HFFc6 (cell line): ENCODE measurements at places on chromosomes 1 and 21. TPM values are rescaled to one million over a fixed set of nuclear protein-coding genes. Genes with fewer than 3 reads are reported as not detected.

The CD2 gene
- total RNA-seq = not detected in 3 replicates

- H3K36me3 ChIP-seq = no peaks in the 10 kb centered on the region
- H3K4me1 ChIP-seq = peaks cover 20% of the 10 kb centered on the region
- no peak overlapping the region for H3K27ac ChIP-seq
Observed at GRCh38 chr1:234584420-234584805, 25.6 kb downstream of the IRF2BP2 start.

DNA sequence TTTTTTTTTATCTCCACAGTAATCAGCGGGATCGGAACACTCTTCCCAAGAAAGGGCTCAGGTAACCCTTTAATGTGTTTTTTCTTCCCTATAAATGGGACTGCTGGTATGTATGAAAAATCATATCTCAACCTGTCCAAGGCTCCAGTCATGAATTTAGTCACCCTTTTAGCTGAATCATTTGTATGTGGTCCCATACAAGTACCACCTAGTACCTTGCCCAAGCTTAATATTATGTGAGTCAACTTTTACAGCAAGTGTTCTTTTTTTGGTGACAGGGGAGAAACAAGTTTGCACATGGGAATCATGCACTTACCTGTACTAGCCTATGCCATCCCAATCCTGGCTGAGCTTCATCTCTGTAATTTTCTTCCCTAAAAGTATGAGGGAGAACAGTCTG, 43.7 kb upstream of the IPO9 start:
- H3K4me3 ChIP-seq = no peak overlapping the region
- peaks cover 73% of the 10 kb centered on the region for H3K4me1 ChIP-seq
- no peak for DNase-seq
- H3K27me3 ChIP-seq = peaks cover 4% of the 10 kb centered on the region

The CDCA8 gene
- 20.3 to 40.8 TPM (median 39.4 TPM) in 3 replicates for total RNA-seq

DNA sequence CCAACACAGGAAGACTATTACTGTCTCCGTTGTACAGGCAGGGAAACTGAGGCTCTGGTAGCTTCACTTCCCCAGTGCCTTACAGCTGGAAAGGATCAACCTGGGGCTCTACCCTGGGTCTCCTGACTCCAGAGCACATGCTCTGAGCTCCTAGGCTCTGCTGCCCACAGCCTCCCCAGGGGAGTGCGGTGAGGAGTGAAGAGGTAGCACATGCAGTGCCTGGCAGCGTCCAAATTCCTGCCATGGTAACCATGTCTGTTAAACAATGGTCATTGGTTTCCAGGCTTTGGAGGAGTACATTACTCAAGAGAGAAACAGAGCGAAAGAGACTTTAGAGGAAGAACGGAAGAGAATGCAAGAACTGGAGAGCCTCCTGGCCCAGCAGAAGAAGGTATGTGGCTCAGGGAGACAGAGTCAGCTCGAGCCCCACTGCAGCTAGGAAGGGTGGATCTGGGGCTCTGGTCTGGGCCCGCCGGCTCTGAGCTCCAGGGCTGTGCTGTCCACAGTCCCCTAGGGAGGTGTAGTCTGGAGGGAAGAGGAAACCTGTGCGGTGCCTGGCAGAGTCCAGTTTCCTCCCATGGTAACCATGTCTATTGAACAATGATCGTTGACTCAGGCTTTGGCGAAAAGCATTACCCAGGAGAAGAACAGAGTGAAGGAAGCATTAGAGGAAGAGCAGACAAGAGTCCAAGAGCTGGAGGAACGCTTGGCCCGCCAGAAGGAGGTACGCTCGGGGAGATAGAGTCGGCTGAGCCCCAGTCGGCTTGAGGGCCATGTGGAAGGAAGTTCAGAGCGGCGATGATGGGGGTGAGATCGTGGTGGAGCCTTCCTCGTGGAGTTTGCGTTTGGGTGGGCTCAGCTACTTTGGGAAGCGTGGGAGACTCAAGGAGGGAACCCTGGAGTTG, 64.6 kb upstream of the EFHD2 start:
- no peak overlapping the region for H3K4me3 ChIP-seq
- H3K36me3 ChIP-seq = no peaks in the 10 kb centered on the region
- peaks cover 37% of the 10 kb centered on the region for H3K4me1 ChIP-seq
- H3K27ac ChIP-seq = no peak overlapping the region

The MIGA1 gene
- 18.3 to 23.6 TPM (median 22.6 TPM) in 3 replicates for total RNA-seq

DNA sequence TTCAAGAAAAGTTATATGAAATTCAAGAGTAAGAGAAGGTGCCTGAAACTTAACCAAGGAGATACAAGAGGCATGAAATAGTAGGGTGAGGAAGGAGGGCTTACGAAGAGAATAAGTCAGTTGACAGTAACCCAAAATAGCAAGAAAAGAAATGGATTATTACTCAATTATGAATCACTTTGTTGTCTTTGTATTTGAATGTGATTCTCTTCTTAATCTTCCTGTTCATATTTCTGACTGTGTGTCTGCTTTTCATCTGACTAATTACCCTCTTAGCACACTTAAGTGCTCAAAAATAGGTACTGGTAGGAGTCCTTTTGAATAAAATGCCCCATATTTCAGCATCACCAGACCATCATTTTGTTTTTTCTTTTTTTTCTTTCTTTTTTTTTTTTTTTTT, 39.4 kb downstream of the GLMN start:
- no peaks in the 10 kb centered on the region for H3K27me3 ChIP-seq
- DNase-seq = no peak
- no peak overlapping the region for H3K27ac ChIP-seq
- H3K36me3 ChIP-seq = peaks cover 43% of the 10 kb centered on the region

The RIIAD1 gene
- not detected in 3 replicates for total RNA-seq

The ELAPOR1 gene
- total RNA-seq = 0.95 to 2.6 TPM (median 2.0 TPM) in 3 replicates

GRCh38 chr1:234619794-234620247, 9.8 kb upstream of the IRF2BP2 start:
- peak overlapping the region; percentile 64 for H3K4me3 ChIP-seq
- H3K4me1 ChIP-seq = peaks cover 76% of the 10 kb centered on the region
- no peak for DNase-seq
- no peaks in the 10 kb centered on the region for H3K36me3 ChIP-seq
- H3K27ac ChIP-seq = peak overlapping the region; percentile 95

GRCh38 chr1:221711063-221711577, 30.8 kb downstream of the DUSP10 start:
- H3K27me3 ChIP-seq = peaks cover 2% of the 10 kb centered on the region; the same call in 1 of the 2 replicates
- no peak overlapping the region for H3K4me3 ChIP-seq
- H3K36me3 ChIP-seq = peaks cover 56% of the 10 kb centered on the region
- peaks cover 82% of the 10 kb centered on the region for H3K4me1 ChIP-seq
- no peak for DNase-seq

- H3K4me3 ChIP-seq = no peak overlapping the region
- H3K27ac ChIP-seq = no peak overlapping the region
- H3K4me1 ChIP-seq = no peaks in the 10 kb centered on the region
- H3K27me3 ChIP-seq = no peaks in the 10 kb centered on the region
- DNase-seq = no peak
Observed at GRCh38 chr1:69657971-69658370, 90.2 kb downstream of the LRRC7 start.

The MTARC1 gene
- 1.2 to 2.3 TPM (median 1.6 TPM) in 3 replicates for total RNA-seq

DNA sequence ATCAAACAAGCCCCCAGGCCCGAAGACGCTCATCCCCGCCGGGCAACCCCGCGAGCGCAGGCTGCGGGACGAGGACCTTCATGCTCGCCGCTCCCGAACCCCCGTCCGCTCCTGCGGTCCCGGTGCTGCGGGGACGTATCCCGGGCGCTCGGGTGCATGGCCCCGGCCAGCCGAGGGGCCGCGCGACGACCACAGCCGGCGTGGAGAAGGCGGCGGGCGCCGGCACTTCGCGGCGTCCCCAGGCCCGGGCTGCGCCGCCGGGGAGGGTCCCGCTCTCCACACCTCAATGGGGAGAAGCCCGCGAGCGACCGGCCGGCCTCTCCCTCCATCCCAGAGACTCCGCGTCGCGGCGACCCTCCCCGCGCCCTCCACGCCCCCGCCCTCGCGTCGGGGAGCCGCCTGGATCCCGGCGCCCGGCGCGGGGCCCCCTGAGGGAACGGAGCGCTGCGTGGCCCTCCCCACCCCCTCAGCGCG, 401 bp downstream of the ERRFI1 start:
- H3K27me3 ChIP-seq = peaks cover 4% of the 10 kb centered on the region
- no peak for DNase-seq
- peaks cover 15% of the 10 kb centered on the region for H3K36me3 ChIP-seq
- H3K4me1 ChIP-seq = peaks cover 75% of the 10 kb centered on the region

The KRTAP7-1 gene
- total RNA-seq = not detected in 3 replicates

GRCh38 chr1:34796990-34797389, 4.2 kb downstream of the GJA4 start:
- DNase-seq = no peak
- no peaks in the 10 kb centered on the region; the same call in 1 of the 2 replicates for H3K36me3 ChIP-seq
- H3K27ac ChIP-seq = no peak overlapping the region
- H3K4me1 ChIP-seq = peaks cover 11% of the 10 kb centered on the region
- H3K27me3 ChIP-seq = peaks cover 8% of the 10 kb centered on the region

GRCh38 chr1:20626098-20626427, 7.2 kb upstream of the PINK1 start:
- no peak for DNase-seq
- H3K36me3 ChIP-seq = 0 out of 2 replicates have a peak, but pooled peaks cover 10% of the 10 kb centered on the region
- no peak overlapping the region for H3K27ac ChIP-seq
- peaks cover 2% of the 10 kb centered on the region; the same call in 1 of the 2 replicates for H3K27me3 ChIP-seq

DNA sequence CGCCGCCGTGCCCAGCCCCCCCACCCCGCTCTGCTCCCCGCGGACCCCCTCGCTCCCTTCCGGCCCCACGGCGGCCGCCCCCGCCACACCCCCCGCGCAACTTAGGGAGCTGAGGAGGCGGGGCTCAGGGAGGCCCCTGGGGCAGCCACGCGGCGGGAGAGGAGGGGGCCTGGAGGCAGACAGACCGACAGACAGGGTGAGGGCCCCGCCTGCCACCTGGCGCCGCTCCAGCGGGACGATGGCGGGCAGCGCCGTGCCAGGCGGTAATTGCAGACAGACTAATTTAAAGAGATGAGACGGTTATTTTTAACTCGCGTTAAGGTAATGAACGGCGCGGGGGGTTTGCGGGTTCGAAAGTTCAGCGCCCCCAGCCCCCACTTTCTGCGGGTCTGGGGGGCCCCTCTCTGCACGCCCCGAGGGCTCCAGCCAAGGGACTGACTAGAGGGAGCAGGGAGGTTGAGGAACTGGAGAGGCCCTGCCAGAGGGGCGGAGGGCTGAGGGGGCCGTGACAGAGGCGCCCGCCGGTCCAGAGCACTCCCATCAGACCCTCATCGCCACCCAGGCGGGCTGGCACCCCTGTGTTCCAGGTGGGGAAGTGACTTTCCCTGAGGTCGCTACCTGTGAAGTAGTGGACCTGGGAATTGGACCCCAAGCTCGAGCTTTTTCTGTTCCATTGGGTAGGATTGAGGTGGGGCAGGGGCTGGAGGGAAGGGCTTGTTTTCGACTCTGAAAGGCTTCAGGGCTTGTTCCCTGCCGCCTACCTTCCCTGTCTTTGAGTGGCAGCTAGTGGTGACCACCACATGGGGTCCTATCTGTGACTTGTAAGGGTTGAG, 5.4 kb downstream of the FOXO6 start:
- H3K4me3 ChIP-seq = no peak overlapping the region
- peaks cover 56% of the 10 kb centered on the region for H3K27me3 ChIP-seq
- no peaks in the 10 kb centered on the region for H3K4me1 ChIP-seq
- H3K36me3 ChIP-seq = no peaks in the 10 kb centered on the region
- DNase-seq = no peak

The GBP6 gene
- not detected in 3 replicates for total RNA-seq

DNA sequence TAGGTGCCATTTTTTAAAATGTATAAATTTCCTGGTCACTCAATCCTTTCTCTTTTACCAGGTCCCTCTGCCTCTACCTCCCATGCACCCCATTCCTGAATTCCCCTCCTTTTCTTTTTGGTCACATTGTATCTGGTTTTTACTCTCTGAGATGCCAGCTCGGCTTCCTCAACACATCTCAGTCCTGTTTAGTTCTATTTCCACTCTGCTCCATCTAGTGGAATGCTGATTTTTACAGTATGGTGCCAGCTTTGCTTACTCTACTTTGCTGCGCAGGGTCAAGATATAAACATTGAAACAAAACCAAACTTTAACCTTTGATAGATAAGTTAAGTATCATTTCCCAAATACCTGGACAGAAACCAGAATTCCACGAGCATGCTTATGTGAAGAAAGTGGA, 96.0 kb downstream of the ESRRG start:
- no peak overlapping the region for H3K4me3 ChIP-seq
- no peaks in the 10 kb centered on the region for H3K36me3 ChIP-seq
- H3K27ac ChIP-seq = no peak overlapping the region
- no peaks in the 10 kb centered on the region; the same call in 1 of the 2 replicates for H3K27me3 ChIP-seq
- H3K4me1 ChIP-seq = no peaks in the 10 kb centered on the region
- no peak for DNase-seq

The DHDDS gene
- total RNA-seq = 70.0 to 72.8 TPM (median 71.0 TPM) in 3 replicates

GRCh38 chr1:185474440-185475149, 157.6 kb upstream of the IVNS1ABP start:
- no peaks in the 10 kb centered on the region for H3K36me3 ChIP-seq
- H3K27ac ChIP-seq = no peak overlapping the region
- H3K4me1 ChIP-seq = peaks cover 11% of the 10 kb centered on the region; the same call in 1 of the 2 replicates
- H3K27me3 ChIP-seq = peaks cover 3% of the 10 kb centered on the region; the same call in 1 of the 2 replicates

GRCh38 chr1:73401666-73402065, 796.3 kb downstream of the LRRIQ3 start:
- H3K36me3 ChIP-seq = no peaks in the 10 kb centered on the region
- no peak for DNase-seq
- no peak overlapping the region for H3K27ac ChIP-seq
- no peaks in the 10 kb centered on the region for H3K4me1 ChIP-seq

GRCh38 chr1:220776720-220777326, 9.9 kb upstream of the MTARC1 start:
- DNase-seq = peak; percentile 50
- peaks cover 5% of the 10 kb centered on the region; the same call in 1 of the 2 replicates for H3K4me1 ChIP-seq
- no peak overlapping the region for H3K27ac ChIP-seq
- H3K4me3 ChIP-seq = no peak overlapping the region
- no peaks in the 10 kb centered on the region for H3K36me3 ChIP-seq

- H3K4me3 ChIP-seq = no peak overlapping the region
- no peaks in the 10 kb centered on the region for H3K36me3 ChIP-seq
- H3K27ac ChIP-seq = no peak overlapping the region
- H3K4me1 ChIP-seq = peaks cover 5% of the 10 kb centered on the region; the same call in 1 of the 2 replicates
Observed at GRCh38 chr1:227885648-227886502, 61.9 kb downstream of the WNT9A start.

DNA sequence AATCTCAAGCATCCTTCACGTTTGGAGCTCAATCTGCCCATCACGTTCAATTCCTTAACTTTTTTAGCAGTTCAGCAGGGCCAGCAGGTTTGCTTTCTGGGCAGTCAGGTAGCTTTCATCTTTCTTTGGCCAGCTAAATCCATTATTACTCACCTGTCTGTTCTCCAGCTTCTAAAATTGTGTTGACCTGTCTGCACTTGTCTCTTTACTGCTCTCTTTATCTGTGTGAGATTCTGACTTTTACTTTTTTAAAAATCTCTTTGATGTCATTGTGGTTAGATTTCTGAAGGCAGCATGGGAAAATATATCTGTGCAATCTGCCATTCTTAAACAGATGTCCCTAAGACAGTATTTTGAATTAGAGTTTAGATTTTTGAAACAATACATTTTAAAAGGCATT, 24.9 kb upstream of the CYYR1 start:
- H3K36me3 ChIP-seq = no peaks in the 10 kb centered on the region
- DNase-seq = no peak
- H3K27me3 ChIP-seq = no peaks in the 10 kb centered on the region; the same call in 1 of the 2 replicates
- no peaks in the 10 kb centered on the region for H3K4me1 ChIP-seq
- H3K4me3 ChIP-seq = no peak overlapping the region
- no peak overlapping the region for H3K27ac ChIP-seq
